ENCODE measurements at places on chromosomes 4 and X. TPM values are rescaled to one million over a fixed set of nuclear protein-coding genes. Genes with fewer than 3 reads are reported as not detected.

- DNase-seq: no peak
Measured at GRCh38 chr4:16195209-16195608, 31.1 kb downstream of the TAPT1 start.

- no peak for DNase-seq
Measured at GRCh38 chr4:111494971-111495370, 650.3 kb upstream of the FAM241A start.

- peak; percentile 57 for DNase-seq
Measured at GRCh38 chr4:123624959-123625358, 228.4 kb downstream of the SPRY1 start.

DNA sequence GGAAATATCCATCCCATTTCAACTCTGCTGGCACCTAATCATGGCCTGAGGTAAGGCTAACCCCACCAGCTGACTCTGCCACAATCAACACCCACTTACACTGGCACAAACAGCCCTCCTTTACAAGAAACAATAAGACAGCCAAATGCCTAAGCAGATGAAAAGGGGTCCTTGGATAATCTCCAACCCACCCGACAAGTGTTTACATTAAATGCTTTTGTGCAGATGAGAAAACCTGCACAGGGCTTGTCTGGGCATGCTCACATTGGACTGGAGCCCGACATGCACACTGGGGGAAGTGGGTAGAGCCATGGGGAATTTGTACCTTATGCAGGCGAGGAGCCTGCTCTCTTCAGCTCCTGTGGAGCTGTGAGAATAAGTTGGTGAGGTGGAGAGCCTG, 138.9 kb upstream of the ITM2A start:
- DNase-seq: no peak

DNA sequence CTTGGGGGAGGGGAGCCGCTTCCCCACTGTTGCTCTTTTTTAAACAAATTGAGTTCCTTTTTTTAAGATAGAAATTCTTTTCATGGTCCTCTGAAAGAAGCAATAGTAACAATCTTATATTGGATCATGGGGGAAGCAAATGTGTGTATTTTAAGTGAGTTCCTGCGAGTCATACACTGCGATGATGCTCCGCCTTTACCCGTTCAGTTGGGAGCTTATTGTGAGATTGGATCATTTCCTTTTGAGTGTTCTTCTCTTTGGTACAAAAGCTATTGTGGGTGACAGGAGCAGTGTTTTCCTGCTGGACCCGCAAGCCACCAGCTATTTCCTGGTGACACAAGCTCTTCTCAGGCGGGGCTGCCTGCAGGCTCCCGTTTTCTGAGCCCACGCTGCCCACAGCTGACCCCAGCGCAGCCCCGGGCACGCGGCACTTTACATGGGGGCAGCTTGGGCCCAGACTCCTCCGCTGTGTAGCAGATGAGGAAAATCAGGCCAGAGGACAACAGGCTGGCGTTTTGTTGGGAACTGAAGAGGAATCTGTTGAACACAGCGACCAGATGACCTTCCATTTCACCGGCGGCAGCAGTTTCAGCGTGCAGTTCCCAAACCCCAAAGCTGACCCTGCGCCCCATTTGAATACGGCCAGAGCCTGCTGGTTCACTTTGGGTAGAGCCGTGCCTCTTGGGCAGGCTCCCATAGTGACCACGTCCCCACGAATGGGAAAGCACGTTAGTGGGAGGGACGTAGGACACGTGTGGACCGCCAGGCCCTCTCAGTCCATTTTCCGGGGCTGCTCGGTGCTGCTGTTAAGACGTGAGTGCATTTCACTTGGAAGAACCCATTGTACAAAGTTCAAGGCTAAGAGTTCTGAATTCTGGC, 12.2 kb downstream of the TADA2B start:
- no peak for DNase-seq

The MCF2 gene
- not detected for total RNA-seq

- no peak for DNase-seq
Measured at GRCh38 chrX:17020356-17020755, 73.9 kb downstream of the REPS2 start.

The SPANXA2 gene
- 75.6 TPM for total RNA-seq

The C4orf51 gene
- total RNA-seq: not detected

GRCh38 chrX:129629837-129630236, 24.9 kb downstream of the APLN start:
- DNase-seq: no peak

- DNase-seq: no peak
Measured at GRCh38 chr4:145043306-145043705, 54.7 kb downstream of the ANAPC10 start.

The FATE1 gene
- not detected for total RNA-seq

DNA sequence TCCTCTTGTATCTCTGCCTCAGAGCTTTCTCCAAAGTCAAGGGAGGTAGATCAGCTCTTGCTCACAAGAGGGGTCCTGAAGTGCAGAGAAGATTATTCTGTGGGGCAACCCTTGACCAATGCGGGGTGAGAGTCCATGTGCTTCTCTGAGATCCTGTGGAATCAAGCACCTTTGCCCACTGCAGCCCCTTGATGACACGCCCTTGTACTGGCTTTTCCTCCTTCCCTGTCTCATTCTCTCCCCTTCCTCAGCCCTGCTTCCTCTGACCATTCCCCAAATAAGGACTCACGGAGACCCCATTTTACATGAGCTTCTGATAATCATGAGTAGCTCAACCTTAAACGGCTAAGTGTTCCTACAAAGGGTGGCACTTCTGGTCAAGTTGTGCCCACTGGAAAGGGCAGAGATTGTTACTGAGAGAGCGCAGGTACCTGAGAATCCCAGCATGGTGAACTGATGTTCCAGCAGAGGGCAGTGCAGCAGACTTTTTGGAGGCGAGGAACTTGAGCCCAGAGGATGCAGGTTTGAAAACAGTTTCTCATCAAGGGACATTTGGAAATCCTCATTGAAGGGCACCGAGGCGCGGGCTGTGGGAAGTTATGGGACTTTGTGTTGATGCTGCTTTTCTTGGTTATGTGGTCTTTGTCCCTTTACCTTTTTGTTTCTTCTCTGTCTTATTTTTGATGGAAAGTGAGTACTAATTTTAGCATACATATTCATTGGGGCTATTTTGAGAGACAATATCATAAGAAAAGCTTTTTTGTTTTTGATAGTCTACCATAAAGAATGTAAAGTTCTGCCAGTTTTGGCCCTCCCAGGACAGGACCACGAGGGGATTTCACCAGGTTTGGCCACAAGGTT, 201.3 kb downstream of the RBM46 start:
- DNase-seq: peak; percentile 34

DNA sequence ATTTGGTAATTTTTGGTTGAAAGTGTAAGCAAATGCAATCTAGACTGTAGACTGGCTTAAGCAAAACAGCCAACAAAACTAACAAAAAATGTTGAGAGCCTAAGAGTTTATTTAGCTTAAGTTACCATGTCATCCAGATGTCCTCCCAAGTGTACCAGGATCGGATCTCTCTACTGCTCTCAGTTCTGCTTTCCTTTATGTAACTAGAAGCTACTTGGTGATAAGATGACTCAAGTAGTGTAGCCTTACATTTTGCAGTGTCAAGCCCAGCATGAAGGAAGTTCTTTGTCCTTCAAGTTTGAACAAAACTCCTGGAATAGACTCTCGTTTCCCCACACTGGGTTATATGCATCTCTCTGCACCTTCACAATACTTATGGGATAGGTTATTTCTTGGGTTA, 1500.0 kb downstream of the STIM2 start:
- no peak for DNase-seq

GRCh38 chr4:24625091-24625490, 40.7 kb upstream of the DHX15 start:
- no peak for DNase-seq

The MAGEC2 gene
- 184 TPM for total RNA-seq

- no peak for DNase-seq
Measured at GRCh38 chrX:69299285-69299684, 134.0 kb upstream of the PJA1 start.

DNA sequence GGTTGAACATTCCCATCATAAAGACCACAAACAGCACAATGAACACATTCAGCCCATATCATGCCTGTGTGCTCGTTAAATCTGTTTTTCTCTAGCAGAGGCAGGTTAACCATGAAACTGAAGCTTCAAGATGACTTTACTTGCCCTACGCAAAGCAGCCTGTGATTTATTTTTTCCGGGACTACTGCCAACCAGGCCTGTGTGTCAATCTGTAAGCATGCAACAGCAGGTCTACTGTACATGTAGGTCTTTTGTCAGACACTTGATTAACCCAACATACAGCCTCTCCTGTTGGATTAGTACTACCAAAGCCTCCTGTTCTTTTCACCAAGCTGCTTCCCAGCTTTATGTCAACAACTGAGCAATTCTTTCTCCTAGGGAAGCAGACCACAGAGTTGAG, 85.5 kb upstream of the ACSL1 start:
- DNase-seq: peak; percentile 47

DNA sequence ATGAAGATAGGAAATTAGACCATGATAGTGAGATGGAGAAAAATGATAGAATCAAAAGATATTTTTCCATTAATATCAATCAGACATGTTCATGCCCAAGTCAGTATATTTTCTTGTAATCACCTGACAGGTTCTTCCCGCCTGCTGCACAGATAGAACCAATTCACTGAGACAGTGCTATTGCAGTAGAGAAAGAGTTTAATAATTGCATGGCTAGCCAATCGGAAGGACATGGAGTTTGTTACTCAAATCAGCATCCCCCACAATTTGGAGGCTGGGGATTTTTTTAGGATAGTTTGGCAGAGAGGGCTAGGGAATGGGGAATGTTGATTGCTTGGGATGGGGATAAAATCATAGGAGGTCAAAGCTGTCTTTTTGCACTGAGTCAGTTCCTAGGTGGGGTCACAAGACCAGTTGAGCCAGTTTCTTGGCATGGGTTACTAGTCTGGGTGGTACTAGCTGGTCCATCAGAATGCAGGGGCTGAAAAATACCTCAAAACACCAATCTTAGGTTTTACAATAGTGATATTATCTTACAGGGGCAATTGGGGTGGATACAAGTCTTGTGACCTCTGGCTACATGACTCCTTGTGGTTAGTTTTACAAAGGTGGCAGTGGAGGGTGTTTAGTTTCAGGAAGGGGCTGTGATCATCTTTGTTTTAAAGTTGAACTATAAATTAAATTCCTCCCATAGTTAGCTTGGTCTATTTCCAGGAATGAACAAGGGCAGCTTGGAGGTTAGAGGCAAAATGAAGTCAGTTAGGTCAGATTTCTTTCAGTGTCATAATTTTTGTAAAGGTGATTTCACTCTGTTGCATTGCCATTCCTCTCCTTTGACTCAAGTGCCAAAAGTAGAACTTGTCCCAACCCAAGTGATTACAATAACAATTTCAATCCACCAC, 100.3 kb upstream of the PDE5A start:
- DNase-seq: no peak

The IDUA gene
- total RNA-seq: 0.60 TPM

The NXF2B gene
- total RNA-seq: not detected

DNA sequence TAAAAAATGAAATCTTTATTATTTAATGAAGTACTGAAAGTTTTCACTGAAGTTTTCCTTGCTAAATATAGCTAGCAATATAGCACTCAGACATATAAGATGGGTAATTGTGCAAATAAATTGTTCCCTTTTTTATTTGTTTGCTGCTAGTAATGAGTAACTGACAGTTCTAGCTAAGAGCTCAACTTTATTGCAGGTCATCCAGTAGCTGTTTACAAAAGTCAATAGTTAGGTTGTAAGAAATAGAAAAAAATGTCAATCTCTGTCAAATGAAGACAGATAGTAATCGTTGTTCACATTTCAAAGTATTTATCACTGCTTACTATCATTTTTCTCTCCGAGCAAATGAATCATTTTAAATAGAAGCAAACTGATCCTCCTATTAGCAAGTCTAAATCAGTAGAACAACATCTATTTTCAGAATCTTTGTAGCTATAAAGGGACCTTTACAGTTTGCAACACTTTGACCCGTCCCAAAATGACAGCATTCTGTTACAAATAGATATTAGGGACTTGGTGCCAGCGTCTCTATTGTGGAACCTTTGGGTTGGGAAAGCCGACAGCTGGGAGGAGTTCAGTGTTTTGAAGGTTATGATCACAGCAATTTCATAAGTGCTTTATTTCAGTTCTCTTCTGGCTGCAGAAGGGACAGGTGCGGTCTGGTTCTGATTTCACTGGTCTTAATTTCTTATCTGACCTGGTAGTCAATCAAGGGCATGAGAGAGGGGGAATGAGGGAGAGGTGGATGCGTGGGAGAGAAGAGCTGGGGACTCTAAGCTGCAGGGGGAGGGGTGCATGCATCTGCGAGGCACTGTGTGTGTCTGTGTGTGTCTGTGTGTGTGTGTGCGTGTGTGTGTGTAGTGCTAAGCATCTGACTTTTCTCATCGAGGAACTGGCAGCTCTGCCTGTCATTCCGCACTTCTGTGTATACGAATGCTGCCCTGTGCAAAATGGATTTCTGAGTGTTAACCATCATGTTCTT, 227.9 kb upstream of the PITX2 start:
- no peak for DNase-seq

The SLC34A2 gene
- not detected for total RNA-seq

DNA sequence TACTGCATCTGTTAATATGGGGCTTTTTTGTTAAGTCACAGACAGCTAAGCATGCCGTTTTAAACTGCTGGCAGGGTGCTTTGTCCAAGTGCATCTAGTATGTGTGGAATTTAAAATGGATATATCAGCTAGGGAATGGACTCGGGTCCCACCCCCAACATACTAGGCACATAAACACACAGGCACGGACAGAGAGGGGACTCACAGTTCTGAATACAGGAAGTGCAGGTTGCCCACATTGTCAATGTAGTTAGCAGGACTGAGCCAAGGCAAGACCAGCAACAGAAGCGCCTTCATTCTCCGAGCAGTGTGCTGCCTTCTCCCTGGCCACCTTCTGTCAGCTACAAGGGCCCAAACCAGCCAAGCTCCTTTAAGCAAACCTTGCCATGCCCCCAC, 33.6 kb downstream of the LNX1 start:
- no peak for DNase-seq

DNA sequence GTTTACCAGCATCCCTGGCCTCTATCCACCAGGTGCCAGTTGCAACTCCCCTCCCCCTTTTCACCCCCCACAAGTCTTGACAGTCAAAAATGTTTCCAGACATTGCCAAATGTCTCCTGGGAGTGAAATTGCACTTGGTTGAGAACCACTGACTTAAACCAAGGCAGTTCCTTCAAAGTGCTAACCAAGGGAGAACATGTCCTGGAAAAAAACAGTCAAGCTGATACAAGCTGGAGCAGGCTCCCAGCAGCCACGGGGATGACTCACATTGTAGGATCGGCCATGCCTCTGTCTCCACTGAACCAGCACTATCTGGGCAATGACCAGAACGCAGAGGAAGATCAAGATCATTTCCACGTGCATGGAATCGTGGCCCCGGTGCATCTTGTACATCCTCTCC, 11.4 kb downstream of the RNF175 start:
- DNase-seq: peak; percentile 88

GRCh38 chr4:172986114-172986513, 182.5 kb upstream of the GALNT7 start:
- DNase-seq: no peak

The SYN1 gene
- 0.12 TPM for total RNA-seq

GRCh38 chrX:110414273-110414672, 55.6 kb downstream of the RTL9 start:
- DNase-seq: no peak

DNA sequence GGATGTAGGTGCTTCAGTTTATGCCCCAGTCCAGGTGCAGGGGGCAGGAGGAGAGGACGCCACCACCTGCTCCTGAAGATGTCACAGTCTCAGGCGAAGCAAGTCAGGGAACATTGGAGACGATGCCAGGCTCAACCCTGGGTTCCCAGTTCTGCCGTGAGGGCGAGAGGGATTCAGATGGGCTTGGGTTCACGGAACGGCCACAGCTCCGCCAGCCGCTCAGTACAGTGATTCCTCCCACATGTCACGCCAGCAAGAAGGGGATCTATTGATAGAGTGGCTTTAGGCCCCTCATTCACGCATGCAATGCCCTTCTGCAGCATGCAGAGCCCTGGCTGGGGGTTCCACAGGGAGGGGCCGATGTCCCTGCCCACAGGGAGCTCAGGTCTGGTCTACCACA, 34.2 kb downstream of the ADRA2C start:
- no peak for DNase-seq
